SK-N-MC (cell line): ENCODE measurements at places on chromosomes 6 and 20.
A peak's percentile ranks its signal among the peaks of the same experiment; 100 is the strongest.

- no peak for DNase-seq
Measured at GRCh38 chr6:10759884-10760329, 12.3 kb downstream of the TMEM14B start.

GRCh38 chr6:165678429-165678828 is 15.4 kb upstream of the PDE10A start:
- DNase-seq = no peak

- peak; percentile 22 for DNase-seq
Measured at GRCh38 chr6:53919881-53920360, 125.1 kb downstream of the LRRC1 start.

DNA sequence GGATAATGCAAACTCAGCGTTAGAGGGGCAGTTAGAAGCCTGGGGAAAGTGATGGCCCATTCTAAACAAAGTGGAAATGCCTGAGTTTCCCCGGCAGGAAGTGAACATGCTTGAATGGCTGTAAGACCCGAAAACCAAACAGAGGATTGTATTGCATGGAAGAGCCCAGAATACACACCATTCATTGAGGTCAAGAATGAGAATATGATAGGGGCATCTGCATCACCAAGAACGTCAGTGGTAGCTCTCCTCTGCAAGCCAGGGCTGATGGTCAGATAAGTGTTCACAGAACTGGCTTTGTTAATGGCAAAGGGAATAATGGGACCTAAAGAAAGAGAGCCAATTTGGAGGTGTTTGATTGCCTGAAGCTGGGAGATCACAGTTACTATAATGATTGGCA is 663.4 kb downstream of the KHDRBS2 start:
- DNase-seq = no peak

- DNase-seq = no peak
Measured at GRCh38 chr6:17393892-17394631, 667 bp downstream of the CAP2 start.

DNA sequence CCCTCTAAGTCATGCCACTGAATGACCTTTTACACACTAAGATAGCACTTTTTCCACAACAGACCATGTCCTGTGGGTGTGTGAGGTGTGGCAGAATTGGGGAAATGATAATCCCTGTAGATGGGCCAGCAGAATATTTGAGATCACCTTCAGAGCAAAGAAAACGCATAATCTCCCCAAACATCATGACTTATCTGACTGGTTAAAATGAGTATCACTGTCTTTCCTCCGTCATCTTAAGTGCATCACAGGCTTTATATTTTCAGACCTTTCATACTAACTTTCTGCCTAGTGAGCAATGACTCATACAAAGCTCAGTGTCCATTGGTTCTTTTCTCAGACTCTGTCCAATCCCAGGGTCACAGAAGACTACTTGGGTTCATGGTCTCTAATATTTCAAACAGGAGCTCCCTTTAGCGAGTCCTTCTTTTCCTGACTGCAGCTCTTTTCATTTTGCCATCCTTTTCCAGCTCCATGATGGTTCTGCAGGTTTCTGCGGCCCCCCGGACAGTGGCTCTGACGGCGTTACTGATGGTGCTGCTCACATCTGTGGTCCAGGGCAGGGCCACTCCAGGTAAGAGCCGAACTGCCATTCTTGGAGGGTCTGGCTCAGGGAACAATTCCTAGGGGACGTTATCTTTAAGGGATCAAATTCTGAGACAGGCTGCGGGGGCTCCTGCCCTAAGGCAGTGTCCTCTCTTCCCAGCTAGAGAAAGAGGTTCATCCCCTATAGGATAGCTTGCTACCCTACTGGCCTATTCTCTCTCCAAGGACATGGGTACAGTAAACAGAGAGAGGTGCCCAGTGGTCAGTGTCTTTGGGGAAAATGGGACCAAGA is at the start of gene HLA-DPB1:
TSS of gene HLA-DPB1 (plus strand) at position 423 of the 838 bp plus-strand sequence. CDS start at position 475, 52 bp downstream.
- no peak for DNase-seq

GRCh38 chr6:145734486-145735355 is 599 bp downstream of the EPM2A start:
- DNase-seq = no peak

DNA sequence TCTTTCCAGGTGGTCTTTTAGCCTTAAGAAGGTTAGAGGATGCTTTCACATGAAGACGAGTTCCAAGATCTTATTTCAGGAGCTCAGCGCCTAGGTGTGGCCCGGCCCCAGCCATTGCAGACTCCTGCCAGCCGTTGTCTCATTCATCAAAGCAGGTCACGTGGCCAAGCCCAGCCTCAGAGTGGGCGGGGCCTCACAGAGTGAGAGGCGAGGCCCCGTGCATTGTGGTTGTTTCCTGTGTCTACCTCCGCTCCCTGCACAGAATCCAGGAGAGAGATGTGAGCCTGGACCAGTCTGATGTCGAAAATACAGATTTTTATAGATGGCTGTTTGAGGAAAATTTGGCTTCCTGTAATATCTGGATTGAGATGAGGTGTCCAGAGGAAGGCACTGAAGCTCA is 49.2 kb upstream of the CST5 start:
- DNase-seq = no peak

DNA sequence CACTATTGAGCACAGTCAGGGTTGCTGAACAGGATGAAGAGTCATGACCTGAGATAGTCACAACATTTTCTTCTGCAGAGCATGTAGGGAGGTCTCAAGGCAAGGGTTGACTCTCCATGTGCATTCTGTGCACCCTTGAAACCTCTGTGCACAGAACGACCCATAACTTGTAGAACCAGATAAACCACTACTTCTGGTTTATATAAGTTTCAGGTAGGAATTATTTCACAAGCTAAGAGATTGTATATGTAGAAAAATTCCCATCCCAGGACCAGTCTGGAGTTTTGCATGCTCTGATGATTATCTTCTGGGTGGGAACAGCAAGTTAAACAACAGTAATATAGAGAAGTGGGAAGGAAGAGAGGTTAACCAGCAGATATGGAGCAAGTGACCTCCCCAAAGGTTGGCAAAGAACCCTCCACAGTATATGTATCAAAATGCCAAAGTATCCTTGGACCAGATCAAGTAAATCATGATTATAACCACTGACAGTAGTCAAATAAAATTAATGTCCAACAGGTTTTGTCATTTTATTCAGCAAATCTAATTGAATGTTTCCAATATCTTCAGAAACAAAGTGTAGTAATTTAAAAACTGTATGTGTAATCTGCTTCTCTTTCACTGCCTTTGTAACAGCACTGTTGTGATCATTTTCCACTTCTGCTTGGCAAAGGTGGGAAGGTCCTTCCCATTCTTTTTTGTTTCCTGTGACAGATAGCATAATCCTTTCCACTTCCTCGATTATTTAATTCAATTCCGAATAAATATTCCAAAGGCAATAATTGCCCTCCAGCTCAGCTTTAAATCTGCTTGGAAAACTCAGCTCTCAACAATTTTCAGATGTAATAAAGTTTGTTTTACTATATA is 104.4 kb downstream of the SYNE1 start:
- DNase-seq = no peak

DNA sequence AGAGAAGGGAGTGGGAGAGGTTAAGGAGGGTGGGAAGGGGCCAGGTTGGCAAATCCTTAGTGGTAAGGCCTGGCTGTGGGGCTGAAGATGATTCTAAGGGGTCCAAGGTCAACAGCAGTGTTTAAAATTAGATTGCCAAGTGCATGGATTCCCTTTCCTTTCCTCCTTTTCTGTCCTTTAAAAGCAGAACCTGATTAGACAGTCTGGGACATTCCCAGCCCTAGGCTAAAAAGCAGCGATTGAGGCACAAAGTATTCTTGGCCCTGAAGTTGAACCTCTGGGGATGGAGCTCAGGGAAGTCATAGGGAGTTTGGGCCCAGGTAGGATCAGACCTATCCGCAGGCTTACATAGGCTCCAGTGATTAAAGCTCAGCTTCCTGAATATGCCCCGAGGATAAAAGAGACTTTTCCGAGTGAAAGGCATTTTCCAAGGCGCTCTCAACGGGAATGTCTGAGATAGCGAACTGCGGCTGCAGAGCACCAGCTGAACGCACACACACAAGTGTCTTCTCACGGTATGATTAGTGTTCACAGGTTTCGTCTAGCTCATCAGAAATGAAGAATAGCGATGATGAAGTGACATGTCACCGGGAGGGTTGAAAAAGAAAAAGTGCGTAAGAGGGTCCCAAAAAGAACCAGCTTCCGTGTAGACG is 787 bp upstream of the CARMIL1 start:
- DNase-seq = no peak

- no peak for DNase-seq
Measured at GRCh38 chr20:38881806-38882440, 44.3 kb upstream of the FAM83D start.

- no peak for DNase-seq
Measured at GRCh38 chr6:168129292-168130167, 50.5 kb upstream of the FRMD1 start.

GRCh38 chr20:3932681-3933080 is 43.5 kb downstream of the PANK2 start:
- DNase-seq = no peak

DNA sequence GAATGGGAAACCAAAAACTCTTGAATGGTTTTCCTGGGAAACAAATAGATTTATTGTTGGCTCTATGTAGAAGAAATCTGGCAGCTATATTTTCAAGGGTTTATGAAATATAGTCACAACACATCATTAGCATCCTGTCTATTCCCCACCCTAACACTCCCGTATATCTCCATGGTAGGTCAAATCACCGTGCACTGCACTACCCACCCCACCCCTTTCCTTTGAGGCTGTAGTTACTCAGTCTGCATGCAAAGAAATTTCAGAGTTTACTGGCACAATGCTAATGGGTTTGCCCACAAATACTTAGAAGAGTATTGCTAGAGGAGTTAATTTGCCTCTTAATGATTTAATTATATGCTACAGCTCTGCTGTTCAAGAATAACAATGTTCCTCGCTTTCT is 329.1 kb upstream of the TSHZ2 start:
- no peak for DNase-seq

DNA sequence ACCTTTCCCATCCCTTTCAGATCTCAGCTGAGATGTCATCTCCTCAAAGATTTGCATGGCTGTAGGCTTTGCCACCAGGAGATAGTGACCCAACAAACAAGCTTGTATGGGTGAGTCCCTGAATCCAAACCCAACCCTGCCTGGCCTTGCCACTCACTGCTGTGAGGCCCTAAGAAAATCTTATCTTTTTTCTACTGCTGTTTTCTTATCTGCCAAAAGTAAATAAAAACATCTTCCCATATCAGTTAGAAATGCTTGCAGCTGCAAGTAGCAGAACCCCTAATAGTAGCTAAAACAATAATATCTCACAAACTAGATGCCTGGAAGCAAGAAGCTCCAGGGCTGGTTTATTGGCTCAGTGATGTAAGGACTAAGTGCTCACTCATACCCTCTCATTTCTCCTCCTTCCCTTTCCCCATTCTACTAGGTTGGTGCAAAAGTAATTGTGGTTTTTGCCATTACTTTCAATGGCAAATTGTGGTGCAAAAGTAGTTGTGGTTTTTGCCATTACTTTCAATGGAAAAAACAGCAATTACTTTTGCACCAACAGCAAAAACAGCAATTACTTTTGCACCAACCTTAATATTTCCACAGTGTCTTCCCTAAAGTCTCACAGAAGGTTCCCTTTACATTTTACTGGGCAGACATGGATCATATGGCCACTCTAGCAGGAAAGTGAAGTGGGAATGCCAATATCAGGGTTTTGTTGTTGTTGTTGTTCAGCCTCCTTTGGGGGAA is 56.7 kb upstream of the PSMF1 start:
- no peak for DNase-seq

DNA sequence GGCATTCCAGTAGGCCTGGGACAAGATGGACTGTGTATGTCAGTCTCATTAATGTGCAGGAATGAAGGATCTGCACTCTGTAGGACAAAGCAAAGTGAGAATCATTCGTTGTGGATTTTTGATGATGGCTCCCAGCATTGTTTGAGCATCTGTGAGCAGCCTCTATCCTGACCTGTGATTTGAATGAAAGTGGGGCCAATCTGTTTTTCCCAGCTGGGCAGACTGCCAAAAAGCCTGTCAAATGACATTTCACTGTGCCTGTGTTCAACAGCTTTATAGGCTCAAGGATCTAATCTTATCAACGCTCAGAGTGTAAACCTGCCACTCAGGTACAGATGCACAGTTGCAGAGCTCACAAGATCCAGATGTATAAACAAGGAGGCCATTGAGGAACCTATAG is 86.7 kb upstream of the SYNDIG1 start:
- no peak for DNase-seq

DNA sequence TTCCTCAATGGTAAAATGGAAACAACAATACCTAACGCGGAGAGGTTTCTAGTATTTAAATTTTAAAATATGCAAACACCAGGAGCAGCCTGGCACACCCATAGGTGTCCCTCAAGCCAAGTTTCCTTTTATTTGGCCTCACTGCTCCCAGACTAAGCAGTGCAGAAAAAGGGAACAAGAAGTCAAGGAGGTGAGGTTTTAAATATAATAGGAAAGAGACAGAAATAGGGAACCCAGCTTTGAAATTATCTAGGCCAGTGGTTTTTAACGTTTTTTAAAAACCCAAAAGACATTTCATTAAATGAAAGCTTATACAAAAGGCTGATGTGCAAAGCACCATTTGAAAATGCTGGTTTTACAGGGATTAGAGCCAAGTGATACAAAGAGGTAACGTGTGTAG is 109.6 kb downstream of the SLC22A3 start:
- DNase-seq = no peak

DNA sequence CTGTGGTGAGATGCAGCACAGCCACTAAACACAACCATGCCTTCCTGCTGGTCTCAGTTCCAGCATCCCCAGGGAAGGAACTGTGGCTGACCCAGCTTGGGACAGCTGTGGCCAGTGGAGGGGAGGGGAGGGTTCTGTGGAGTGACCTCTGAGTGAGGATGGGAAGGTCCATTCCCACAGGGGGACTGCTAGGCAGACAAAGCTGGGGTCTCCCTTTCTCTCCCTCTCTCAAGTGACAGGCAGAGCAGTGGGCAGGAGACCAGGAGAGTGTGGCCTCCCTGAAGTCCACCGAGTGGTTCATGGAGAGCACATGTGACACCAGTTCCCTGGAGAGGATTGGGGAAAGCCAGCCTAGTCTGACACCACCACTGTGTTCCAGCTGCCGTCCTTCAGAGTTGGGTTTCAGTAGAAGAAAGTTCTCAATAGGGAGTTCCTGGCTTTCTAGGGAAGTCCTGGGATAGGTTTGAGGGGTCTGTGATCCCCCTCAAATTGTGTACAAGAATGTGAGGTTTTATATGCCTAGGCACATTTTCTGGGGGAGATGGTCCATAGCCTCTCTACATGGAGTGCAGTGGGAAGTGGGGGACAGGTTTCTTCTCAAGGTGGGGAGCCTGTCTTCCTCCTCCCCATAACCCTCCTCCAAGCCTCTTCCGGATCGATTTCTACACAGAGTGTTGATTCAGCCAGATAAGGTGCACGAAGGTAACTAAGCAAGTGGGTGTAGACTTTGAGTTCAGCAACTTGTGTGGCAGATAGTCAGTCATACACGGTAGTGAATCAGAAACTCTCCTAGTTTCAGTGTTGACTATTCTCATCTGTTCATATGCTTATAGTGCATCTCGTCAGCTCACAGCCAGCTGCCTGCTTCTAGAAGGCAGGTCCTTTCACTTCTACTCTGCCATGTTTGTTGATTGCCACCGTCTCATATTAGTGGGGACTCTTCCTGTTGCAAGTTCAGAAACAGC is 18.9 kb downstream of the MANBAL start:
- no peak for DNase-seq

DNA sequence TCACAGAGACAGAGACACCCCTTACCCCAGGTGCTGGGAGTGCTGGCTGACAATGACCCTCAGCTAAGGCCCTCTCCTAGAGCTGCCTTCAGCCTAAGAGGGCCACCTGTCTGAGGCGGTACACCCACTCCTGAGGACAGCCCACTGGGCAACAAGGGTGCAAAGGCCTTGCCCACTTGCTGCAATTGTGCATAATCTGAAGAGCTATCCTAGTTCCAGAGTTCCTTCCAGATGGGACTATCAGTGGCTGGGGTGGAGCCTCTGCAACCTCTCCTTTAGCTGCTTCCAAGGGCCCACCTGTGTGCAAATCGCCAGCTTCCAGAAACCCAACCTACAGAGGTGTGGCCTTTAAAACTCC is 87.5 kb downstream of the PREX1 start:
- DNase-seq = no peak
